ENCODE measurements at places on chromosomes 4 and X.
A peak's percentile ranks its signal among the peaks of the same experiment; 100 is the strongest.

- DNase-seq, result no peak
These were observed 29.1 kb upstream of the TRO start for GRCh38 chrX:54891573-54891972.

- no peak for DNase-seq
These were observed 175.8 kb upstream of the MTMR8 start for GRCh38 chrX:64571011-64571410.

GRCh38 chr4:10013722-10014121 is 7.6 kb downstream of the SLC2A9 start:
- DNase-seq, result no peak

GRCh38 chr4:84957514-84958420 is 8.7 kb downstream of the WDFY3 start:
- DNase-seq, result no peak

GRCh38 chrX:71510161-71510560 is 22.7 kb upstream of the OGT start:
- DNase-seq, result no peak

DNA sequence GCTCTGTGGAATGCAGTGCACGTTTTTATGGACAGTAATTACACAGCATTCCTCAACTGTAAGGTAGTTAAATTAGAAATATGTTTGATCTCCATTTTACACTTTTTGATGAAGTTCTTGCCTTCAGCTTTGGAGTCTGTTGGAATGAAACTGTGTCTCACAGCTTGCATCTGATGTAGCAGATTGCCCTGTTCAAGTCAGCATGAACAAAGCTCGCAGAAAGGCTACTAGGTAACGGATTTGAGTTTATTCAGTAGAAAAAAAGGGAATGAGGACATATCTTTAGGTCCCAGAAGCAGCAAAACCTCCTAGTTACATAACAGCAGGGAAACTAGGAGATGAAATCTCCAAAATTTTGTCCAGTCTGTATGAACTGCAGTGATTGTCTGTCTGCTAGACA is 24.3 kb upstream of the CBLL2 start:
- DNase-seq, result no peak

DNA sequence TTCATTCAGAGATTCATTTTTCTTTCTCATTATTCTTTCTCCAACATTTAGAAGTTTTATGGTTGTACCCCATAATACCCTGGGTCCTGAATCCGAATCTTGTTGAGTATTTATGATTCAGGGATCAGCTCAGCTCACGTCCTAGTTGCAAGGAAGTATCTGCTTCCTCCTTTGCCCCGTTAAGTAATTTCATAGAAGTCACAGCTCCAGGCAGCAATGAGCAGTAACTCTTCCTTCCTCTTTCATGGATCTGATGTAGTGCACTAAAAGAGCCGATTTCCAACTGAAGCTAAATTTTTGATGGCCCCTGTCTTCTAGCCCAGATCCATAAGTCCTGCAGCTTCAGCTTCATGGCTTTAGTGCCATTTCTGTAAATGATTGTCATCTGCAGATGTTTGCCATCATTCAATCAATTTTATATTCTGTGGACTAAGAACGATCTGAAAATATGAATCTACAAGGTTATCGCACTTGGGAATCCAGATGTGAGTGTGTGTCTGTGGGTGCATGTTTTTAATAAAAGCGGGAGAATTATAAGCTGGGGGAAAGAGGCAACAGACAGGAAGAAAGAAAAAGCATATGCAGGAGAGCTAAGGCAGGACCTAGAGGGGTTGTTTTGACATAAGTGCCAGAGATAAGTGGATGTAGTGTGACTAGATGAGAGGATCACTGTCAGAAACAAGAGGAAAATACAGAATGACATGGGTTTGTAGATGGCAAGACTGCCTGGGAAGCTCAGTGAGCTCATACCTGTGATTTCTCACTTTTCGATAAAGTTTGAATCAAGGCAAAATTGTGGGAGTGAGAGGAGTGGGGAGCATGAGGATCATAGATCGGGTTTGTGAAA is 17.5 kb downstream of the VEGFD start:
- DNase-seq, result no peak

DNA sequence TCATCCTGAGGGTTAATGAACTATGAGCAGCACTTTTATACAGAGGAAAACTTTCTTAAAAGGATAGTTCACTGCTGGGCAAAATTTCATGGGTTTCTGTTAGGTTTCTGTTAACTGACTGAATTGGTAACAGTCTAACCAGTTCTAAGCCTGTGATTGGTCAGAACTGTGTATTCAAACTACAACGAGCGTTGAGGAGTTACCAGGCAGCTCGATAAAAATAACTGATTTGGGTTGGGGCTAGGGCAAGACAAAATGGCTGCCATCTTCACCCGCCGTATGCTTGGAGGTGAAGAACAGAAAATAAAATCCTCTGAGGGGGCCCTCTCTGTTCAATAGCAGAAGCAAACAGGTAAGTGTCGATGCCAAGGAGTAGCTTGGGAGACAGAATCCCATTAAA is 22.0 kb downstream of the FAM133A start:
- no peak for DNase-seq

GRCh38 chr4:155906554-155907247 is 3.2 kb downstream of the TDO2 start:
- no peak for DNase-seq

GRCh38 chrX:42106556-42106955 is 183.2 kb upstream of the CASK start:
- DNase-seq, result no peak

DNA sequence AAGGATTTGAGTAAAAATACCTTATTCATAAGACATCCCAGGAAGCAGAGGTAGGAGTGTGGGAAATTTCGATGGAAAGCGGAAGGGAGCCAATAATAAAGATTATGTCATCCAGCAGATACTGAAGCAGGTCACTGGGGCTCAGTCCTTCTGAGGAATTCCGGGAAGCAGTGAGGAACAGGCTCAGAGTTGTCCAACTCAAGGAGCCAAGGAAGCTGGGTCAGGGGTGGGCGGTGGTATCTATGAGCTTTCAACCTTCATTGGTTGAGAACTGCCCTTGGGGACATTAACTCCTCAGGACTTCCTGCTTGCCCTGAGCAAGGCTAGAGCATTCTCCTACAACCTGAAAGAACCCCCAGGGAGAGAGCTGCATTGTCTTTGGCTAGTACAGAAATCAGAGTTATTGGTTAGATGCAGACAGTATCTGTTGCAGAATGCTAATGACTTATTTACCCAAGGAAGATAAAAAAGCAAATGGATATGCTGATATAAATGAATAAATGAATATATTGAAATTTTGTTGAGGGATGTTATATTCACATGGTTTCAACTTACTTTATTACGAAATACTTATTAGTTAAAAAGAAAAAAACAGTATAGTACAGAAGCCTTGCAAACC is 68.2 kb downstream of the DMP1 start:
- DNase-seq, result no peak

GRCh38 chr4:152601156-152601555 is 65.3 kb upstream of the FBXW7 start:
- DNase-seq, result no peak

DNA sequence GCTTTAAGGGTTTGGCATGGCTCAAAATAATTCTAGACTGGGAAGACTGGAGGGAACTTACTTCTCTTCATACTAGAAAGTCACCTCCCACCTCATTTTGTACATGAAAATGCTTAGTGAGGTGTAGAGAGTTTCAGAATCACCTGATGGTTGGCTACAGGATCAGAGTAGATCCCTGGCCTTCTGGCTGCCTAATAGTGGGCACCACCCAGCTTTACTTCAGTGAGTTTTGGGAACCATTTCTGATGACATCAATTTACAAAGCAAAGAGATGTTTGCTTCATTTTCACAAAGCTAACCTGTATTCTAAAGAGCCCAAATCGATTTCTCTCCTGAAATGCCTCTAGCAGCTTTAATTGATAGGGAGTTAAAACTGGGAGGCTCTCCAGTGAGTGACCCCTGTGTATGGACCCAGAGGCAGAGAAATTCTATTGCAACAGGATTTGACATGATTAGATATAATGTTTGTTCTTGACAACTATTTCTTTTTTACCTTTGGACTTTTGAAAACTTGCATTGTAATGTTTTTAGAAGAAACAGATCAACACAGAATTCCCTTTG is 180.5 kb downstream of the PTTG2 start:
- no peak for DNase-seq

DNA sequence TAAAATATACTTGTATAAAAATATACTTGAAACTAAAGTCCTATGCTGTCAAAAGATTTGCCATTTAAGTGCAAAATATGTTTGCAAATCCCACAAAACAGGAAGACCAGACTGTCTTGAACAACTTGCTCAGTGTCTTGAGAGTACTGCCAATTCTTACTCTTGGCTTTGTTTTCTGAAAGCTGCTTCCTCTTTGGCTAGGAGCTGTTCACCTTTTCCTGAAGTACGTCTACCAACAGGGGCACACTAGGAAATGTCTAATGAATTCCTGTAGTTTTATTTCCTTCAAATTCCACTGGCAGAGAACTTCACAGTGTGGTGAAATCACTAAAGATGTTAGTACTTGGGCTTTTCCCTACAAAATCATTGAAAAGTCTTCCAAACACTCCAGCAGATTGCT is 46.4 kb upstream of the ABCG2 start:
- no peak for DNase-seq

GRCh38 chr4:3255611-3256186 is 6.7 kb downstream of the MSANTD1 start:
- DNase-seq, result no peak

GRCh38 chr4:139651282-139652194 is 14.1 kb upstream of the MGST2 start:
- peak; percentile 28 for DNase-seq

DNA sequence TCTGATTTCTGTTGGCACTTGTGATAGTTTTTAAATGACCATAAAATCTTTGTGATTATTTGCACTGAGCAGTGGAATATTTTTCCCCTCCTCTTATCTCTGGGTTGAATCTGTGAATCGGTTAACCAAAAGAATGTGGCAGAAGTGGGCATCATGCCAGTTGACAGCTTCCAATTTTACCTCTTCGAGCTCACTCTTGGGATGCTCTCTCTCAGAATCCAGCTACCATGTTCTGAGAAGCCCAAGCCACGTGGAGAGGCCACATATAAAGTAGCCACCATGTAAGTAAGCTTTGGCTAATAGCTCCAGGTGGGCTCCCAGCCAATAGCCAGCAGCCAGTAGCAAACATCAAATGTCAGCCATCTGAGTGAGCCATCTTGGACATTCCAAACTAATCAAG is 12.9 kb upstream of the WDR19 start:
- DNase-seq, result no peak

DNA sequence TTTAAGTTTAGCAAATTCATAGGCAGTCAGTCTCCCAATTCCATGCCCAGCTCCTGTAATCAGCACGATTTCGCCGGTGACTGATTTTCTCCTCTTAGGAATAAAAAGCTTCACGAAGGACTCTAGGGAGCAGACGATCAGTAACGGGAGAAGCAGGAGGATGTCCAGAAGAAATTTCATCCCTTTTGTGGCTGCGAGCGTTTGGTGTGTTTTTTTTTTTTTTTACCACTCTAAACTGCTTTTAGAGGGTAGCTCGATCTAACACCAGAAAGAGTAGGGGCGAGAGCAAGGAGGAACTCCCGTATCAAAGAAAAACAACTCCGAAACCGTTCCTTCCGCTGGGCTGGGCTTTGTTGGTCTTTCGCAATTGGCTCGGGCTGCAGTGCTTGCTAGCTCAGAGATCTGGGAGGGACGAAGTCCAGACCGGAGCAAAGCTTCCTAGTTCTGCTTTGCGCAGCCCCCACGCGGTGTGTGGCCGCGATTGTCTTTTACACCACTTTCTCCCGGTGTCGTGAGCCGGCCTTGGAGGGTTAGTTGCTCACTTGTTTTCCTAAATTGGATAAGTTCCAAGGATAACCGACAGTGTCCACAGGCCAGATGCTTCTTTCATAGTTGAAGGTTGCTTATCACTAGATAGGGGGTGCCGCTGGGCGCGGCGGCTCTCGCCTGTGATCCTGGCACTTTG is at the start of gene HSD17B11:
TSS of gene HSD17B11 (minus strand) at position 298 of the 685 bp plus-strand sequence. CDS start at position 180, 118 bp downstream.
- DNase-seq, result peak; percentile 64

DNA sequence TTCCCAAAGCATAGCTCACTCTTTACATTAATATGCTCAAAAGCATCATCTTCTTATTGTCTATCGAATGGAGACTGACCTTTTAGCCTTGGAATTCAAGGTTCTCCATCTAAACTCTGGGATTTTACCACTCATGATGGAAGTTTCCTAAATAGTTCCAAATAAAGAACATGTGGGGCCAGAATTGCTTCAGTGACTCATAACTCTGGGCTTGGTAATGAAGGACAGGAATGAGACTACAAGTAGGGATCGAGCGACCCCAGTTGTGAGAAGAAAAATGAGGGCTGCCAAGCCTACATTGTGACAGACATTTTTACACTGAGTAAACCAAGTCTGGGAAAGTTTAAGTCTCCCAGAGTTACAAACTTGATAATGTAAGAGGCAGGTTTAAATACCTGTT is 269.9 kb downstream of the CBLL2 start:
- no peak for DNase-seq

GRCh38 chr4:151835467-151835866 is 74.7 kb upstream of the GATB start:
- no peak for DNase-seq

GRCh38 chr4:83388313-83388676 is 53.6 kb upstream of the HPSE start:
- no peak for DNase-seq

DNA sequence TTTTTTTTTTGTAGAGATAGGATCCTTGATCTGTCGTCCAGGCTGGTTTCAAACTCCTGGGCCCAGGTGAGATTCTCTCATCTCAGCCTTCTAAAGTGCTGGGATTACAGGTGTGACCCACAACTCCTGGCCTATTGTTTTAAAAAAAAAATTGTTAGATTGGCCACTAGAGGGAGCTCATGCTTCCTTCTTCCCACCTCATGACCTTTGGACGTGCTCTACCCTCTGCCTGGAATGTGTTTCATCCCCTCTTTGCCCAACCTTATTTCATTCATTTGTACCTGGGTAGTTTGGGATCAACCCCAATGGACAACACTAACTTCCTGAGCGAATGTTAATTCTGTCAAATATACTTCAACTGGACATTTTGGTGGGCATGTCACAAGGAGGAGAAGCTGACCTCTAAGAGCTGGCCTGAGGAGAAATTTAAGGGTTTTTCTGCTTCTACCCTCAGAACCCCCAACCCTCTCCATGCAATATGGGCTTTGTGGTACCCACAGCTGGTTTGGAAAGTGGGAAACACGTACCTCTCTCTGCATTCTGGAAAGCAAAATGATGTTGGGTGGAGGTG is 6.4 kb downstream of the PPEF2 start:
- DNase-seq, result no peak

DNA sequence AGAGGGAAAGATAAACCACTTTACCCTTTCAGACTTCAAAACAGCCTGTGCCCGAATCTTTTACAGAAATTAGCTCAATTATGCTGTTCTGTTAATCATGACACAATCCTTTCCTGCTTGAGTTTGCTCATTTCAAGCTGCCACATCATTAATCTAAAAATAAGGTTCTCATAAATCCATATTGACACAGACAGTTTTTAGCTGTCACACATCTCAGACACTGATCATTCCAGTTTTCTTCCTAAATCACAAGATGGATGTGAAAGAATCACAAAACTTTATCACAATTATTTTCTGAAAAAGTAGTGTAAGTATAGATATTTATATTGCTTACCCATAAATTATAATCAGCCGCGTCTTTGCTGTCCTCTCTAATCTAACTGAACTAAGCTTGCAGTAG is 27.9 kb upstream of the AMELX start:
- DNase-seq, result no peak

GRCh38 chrX:14718403-14718802 is 154.5 kb downstream of the FANCB start:
- no peak for DNase-seq

All from stimulated activated CD8-positive, alpha-beta memory T cell treated with anti-CD3 and anti-CD28 coated beads, Interleukin-4, amount 100 ng/mL, for 4 hours (primary cell).